ENCODE measurements at places on chromosomes 11 and 22.

DNA sequence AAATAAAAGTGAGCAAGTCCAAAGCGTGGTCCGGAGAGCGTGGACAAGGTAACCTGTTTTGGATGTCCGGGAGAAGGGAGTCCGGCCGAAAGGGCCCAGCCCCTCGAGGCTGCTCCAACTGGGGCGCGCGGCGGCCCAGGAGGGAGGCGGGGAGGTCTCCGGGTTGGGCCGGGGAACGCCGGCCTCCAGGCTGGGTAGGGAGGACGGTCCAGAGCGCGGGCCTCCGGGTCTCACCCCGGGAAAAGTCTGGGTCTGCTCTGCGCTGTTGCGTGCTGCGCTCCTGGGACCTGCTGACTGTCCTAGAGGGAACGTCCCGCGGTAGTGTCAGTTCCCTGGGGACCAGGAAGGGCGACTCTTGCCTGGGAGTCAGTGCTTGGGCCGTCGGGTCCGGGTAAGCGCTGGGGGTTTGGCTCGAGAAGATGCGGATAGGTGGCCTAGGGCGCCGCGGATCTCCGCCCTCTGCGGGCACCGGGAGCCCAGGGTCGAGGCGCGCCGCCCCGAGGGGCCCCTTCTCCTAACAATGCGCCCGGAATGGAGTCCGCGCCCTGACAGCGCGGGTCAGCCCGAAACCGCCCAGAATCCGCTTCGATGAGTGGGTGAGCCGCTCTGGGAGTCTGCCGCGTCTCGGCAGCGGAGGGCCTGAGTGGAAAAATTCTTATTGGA is 988 bp upstream of the FLI1 start:
- no peak for DNase-seq

DNA sequence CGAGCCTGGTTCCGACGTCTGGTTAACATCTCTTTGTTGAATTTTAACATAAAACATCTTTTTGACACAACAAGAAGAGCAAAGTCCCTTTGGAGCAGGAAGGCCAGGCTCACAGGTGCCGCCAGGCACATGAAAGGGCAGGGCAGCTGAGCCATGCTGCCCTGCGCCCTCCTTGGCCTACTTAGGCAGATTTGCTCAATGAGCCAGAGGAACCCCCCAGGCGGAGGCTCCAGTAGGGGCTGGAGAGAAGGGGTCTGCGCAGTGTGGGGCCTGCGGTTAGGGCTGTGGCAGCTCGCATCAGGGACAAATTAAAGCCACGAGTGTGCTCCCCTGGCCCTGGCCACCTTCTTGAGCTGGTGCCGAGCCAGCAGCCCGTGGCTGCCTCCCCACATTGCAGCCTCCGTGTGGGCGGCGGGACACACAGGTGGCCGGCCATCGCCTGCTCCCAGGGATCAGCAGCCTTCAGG is 9.9 kb upstream of the SLC22A12 start:
- DNase-seq, result no peak

- no peak for DNase-seq
These were observed 80.5 kb downstream of the MPPED2 start for GRCh38 chr11:30505603-30506002.

GRCh38 chr22:41770715-41771468 is 29.6 kb upstream of the CCDC134 start:
- no peak for DNase-seq

DNA sequence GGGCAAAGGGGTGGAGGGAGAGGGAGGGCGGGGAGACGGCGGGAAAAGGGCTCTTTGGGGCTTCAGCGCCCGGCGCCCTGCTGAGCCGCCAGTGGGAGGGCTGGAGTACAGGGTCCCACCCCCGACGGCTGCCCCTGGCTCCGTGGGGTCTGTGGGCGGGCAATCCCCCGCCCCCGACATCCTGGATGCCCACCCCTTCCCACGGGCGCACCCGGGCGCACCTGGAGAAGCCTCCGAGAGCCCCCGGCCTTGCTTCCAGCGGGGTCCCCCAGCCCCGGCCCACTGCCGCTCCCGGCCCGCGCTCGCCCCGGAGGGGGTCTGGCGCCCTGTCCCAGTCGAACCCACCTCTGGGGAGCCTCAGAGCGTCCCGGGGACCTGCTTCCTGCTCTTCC is 394 bp downstream of the CHRM4 start:
- DNase-seq, result no peak

- no peak for DNase-seq
These were observed 304.4 kb downstream of the AASDHPPT start for GRCh38 chr11:106381895-106382294.

GRCh38 chr22:48486134-48486532 is 1341.5 kb downstream of the BRD1 start:
- DNase-seq, result no peak

GRCh38 chr11:31797190-31798056 is 13.7 kb downstream of the PAX6 start:
- no peak for DNase-seq

DNA sequence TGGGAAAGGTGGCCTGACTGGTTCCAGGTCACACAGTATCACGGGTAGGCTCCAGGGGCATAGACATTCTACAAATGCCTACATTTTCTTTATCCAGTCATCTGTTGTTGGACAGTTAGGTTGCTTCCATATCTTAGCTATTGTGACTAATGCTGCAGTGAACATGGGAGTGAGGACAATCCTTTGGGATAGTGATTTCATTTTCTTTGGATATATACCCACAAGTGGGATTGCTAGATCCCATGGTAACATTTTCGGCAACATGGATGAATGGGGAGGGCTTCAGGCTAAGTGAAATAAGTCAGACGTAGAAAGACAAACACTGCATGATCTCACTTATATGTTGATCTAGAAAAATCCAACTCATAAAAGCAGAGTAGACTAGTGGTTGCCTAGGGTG is 744.3 kb downstream of the NTM start:
- no peak for DNase-seq

DNA sequence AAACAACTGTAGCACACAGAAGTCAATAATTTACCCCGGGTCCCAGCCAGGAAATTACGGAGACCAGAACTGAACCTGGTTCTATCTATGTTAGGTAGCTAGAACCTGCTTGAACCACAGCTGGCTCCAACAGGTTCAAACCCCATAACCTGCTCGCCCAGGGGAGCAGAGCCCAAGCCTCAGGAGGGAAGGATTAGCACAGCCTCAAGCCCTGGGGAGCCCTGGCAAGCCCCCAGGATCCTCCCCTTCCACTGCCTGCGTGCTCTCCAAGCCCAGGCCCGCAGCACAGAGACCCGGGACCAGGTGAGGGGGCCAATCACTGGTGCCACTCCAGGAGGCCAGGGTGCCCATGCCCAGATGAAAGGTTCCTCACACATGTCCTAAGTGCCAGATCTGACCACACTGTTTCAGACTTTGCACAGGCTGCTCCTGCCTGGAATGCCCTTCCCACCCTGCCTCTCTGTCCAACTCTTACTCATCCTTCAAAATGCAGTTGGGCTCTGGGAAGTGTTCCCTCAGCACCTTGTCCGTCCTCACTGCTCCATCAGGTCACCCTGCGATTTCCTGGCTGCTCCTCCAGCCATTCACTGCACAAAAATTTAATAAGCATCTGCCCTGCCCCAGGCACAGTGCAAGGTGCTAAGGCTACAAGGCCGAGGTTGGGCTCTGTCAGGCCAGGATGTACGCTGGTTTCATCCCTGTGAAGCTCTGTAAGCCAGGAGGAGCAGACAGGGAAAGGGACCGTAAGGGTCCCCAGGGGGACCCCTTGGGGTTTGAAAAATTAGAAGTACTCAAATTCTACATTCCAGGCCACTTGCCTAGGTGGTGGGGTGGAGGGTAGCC is 32.2 kb downstream of the ARRB1 start:
- no peak for DNase-seq

GRCh38 chr11:5524756-5525155 is 8.3 kb upstream of the UBQLNL start:
- DNase-seq, result no peak

DNA sequence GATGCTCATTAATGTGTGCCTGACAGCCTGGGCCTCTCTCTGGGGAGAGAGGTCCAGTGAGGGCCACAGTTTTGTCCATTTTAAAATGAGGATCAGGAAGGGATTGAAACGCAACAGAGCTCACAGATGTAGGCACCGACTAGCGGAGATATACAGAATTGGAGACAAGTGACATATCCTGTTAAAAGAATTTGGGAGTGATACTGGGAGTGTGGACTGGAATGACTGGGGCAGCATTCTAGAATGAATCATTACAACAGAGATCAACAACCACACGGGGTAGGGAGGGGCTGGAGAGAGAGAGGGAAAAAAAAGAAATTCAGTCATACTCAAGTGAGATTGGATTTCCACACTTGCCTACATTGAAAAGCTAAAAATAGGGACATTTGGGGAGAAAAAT is 2.5 kb upstream of the NCAM1 start:
- no peak for DNase-seq

DNA sequence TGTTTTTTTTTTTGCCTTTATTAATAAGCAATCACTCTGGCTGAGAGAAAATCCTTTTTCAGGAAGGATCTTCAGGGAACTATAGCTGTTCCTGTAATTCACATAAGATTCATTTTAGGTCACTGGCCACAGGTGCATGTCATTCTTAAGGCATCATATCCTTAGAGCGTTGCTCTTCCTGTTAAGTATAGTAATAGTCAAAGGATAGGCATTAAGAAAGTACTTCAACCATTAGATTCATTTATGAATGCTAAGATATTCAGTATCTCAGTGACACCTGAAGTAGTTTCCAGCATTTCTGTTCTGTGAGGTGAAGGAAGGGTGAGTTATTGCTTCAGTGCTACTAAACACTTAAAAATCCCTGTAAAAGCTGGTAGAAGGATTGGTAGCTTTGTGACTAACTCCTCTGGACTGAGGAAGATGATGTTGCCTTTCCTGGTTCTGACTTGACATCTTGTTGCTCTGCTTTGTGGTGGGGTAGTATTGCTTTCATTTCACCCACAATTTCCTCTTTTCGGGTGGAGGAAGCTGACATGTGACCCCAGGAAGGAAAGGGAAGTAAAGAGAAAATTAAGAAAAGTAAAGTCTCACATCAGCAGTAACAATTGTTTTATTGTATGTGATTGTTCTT is 34.7 kb downstream of the RNF169 start:
- DNase-seq, result peak; percentile 27

DNA sequence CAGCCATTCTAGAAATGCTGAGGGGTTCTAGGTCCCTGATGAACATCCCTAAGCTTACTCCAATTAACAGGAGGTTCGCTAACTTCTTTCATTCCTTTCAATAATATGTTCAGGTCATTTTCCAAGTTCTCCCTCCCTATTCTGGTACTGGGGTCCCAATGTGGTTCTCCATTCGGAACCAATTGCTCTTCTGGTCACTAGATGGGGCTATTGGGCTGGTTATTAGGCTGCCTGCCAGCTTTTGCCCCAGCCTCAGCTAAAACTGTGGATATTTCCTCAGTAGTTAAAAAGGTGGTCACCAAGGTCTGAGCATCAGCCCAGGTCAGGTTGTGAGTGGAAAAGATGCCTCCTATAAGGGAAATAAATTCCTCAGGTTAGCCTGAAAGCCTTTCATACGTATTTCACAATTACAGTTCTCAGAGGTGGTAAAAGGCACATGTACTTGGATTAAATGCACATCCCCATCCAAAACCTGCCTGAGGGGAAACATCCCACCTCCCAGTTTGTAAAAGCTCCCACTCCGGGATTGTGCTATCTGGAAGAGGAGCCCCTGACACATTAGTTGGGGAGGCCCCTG is 161.1 kb upstream of the CCDC179 start:
- peak; percentile 4 for DNase-seq

GRCh38 chr22:36424901-36425579 is 37.3 kb upstream of the MYH9 start:
- peak; percentile 81 for DNase-seq

DNA sequence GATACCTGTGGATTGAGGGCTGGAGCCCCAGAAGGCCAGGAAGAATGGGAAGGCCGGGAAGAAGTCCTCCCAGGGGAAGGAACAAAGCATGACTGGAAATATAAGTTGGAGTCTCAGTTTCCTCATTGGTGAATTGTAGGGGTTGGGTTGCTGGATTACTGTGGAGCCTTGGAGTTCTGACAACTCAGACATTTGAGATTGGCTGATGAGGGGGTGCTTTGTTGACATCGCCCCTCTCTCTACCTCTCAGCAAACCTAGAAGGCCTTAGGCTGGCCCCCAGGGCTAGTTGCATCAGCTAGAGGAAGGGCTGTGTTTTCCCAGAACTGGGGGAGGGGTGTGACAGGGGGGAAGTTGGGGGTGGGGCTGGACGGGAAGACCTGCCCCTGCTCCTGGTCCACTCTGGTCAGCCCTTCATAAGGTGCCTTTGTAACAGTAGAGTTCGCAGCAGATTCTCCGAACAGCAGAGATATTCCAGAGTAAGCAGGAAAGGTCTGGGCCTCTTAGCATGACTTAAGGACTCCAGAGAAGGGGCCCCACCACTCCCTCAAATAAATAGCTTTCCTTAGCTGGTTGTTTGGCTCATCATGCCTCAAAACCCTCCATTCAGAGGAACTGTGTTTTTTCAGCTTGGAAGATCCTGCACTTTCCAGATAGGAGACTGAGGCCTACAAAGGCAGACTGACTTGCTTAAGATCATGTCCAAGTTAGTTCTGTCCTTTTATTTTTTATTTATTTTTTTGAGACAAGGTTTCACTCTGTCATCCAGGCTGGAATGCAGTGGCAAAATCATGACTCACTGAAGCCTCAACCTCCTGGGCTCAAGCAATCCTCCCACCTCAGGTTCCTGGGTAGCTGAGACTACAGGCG is 12.5 kb upstream of the THRSP start:
- no peak for DNase-seq

GRCh38 chr22:39388261-39389011 is 11.1 kb upstream of the TAB1 start:
- no peak for DNase-seq

DNA sequence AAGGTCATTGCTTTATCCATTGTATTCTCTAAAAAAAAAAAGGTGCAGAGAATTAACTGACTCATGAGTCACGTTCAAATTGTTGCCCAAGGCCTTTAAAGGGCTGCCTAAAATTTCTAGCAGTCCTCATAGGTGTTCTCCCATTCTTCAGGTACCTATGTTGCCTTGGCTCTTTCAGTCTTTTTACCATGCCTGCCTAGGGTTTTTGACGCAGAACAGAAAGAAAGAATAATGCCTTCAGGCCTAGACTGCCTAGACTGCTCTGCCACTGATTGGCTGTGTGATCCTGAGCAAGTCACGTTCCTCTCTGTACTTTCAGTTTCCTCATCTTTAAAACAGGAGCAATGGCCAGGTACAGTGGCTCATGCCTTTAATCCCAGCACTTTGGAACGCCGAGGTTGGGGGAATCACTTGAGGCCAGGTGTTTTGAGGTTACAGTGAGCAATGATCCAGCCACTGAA is 21.5 kb downstream of the CTSC start:
- no peak for DNase-seq

GRCh38 chr22:21669026-21669425 is 3.2 kb downstream of the PPIL2 start:
- DNase-seq, result no peak

All from HL-60 (cell line).